ENCODE measurements at places on chromosomes 5 and 9. TPM values are rescaled to one million over a fixed set of nuclear protein-coding genes. Genes with fewer than 3 reads are reported as not detected.

The SPATA24 gene
- total RNA-seq, result 4.1 TPM

The CDH18 gene
- total RNA-seq, result under 0.01 TPM

The LIX1 gene
- total RNA-seq, result not detected

The PCDHB6 gene
- 0.97 TPM for total RNA-seq

The CRB2 gene
- total RNA-seq, result under 0.01 TPM

The TMC1 gene
- total RNA-seq, result 0.39 TPM

The KLF4 gene
- total RNA-seq, result 27.7 TPM

The OR5C1 gene
- total RNA-seq, result not detected

The TAF11L5 gene
- total RNA-seq, result not detected

The PCDHGA10 gene
- total RNA-seq, result 17.9 TPM

The VDAC1 gene
- total RNA-seq, result 293 TPM

The GTF3C4 gene
- total RNA-seq, result 23.1 TPM

The NR2F1-AS1 gene
- total RNA-seq, result 5.4 TPM

The MRRF gene
- 44.1 TPM for total RNA-seq

The HCN1 gene
- total RNA-seq, result not detected

The PPP3R2 gene
- total RNA-seq, result not detected

The MLANA gene
- total RNA-seq, result not detected

The PHYHD1 gene
- total RNA-seq, result 10.3 TPM

The CHSY3 gene
- 13.7 TPM for total RNA-seq

The KIF3A gene
- 12.0 TPM for total RNA-seq

The CAMK2A gene
- 0.86 TPM for total RNA-seq

The EIF4E1B gene
- total RNA-seq, result not detected

The PCDHB15 gene
- 1.9 TPM for total RNA-seq

The AIF1L gene
- total RNA-seq, result 0.22 TPM

The TRPM6 gene
- total RNA-seq, result 0.11 TPM

The STPG3 gene
- total RNA-seq, result not detected

The GZMA gene
- not detected for total RNA-seq

The AQP7 gene
- 0.13 TPM for total RNA-seq

The ZBTB26 gene
- total RNA-seq, result 6.0 TPM

The IL7R gene
- 75.0 TPM for total RNA-seq

Measured in articular chondrocyte of knee joint (primary cell).